ENCODE measurements at places on chromosomes 2 and 18. TPM values are rescaled to one million over a fixed set of nuclear protein-coding genes. Genes with fewer than 3 reads are reported as not detected.

KLHL41 gene
- 0.23 TPM for total RNA-seq

DNA sequence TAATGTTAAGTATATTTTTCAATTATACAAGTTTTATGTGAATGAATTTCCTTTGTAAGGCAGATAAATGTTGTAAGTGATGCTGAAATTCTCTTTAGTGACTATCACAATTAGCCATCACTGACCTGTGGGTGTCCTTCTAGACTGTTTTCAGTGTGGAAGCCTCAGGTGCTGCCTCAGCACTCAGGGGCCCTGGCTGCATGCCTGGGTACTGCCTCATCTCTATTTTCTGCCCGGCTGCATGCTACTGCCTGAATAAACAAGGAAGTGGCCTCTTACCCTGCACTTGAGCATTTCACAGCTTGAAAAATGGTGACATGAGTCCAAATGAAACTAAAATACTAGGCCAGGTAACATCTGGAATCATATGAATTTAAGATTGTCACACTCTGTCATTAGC is 787.6 kb upstream of the SALL3 start:
- DNase-seq, result no peak

GRCh38 chr18:22703883-22704585 is 229.1 kb upstream of the RBBP8 start:
- DNase-seq, result no peak

PDE11A gene
- total RNA-seq, result not detected

- no peak for DNase-seq
Measured at GRCh38 chr2:26681656-26682055, 10.9 kb upstream of the KCNK3 start.

Data from T-cell (primary cell).